ENCODE measurements at places on chromosomes 1 and 21.

DNA sequence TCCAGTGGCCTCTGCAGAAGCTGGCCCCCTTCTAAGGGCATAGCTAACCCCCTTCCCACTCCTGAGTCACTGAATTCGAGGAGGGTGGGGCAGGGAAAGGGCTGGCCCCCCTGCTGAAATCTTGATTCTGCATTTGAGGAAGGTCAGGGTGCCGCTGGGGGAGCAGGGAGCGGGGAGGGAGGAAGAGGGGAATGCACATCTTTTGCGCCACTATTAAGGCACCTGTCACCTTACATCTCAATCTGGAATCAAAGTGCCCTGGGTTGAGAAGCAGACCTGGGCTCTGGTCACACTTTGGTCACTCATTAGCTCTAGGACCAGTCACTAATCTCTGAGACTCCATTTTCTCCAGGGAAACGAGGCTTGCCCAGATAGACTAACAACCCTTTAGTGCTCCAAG is 62.0 kb downstream of the TOR1AIP2 start:
- no peak for DNase-seq

DNA sequence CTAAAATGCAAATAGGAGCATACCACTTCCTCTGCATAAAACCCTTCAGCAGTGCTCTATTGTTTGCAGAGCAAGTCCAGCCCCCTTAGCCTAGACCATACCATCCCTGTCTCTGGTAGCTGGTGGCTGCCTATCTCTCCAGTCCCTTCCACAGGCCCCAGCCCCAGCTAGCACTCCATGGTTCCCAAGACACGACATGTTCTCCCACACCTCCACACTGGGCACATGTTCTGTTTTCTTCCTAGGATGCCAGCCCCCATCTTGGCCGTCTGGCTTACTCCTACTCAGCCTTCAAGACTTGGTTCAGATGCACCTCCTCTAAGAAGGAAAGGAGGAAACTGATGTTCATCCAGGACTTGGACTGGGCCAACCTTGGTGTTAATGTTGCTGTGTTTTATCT is 108.4 kb downstream of the BEND5 start:
- no peak for DNase-seq

GRCh38 chr1:65084066-65084465 is 63.9 kb upstream of the AK4 start:
- DNase-seq = no peak

DNA sequence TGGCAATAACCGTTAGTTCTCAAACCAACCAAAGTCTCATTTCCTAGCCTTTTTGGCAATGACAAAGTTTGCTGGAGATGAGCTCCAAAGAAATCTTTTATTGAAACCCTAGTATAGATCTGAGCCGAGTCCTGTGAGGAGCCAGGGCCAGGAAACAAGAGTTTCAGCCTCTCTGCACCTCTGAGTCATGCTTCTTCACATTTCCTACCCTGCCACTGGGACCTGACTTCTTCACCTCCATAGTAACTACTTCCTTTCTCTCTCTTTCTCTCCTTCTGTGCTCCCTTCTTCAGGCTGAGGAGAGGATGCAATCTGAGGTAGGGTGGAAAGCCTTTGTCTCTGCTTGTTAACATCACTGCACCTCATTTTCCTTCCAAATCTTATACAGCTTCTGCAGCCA is 38.7 kb upstream of the IPO9 start:
- no peak for DNase-seq

DNA sequence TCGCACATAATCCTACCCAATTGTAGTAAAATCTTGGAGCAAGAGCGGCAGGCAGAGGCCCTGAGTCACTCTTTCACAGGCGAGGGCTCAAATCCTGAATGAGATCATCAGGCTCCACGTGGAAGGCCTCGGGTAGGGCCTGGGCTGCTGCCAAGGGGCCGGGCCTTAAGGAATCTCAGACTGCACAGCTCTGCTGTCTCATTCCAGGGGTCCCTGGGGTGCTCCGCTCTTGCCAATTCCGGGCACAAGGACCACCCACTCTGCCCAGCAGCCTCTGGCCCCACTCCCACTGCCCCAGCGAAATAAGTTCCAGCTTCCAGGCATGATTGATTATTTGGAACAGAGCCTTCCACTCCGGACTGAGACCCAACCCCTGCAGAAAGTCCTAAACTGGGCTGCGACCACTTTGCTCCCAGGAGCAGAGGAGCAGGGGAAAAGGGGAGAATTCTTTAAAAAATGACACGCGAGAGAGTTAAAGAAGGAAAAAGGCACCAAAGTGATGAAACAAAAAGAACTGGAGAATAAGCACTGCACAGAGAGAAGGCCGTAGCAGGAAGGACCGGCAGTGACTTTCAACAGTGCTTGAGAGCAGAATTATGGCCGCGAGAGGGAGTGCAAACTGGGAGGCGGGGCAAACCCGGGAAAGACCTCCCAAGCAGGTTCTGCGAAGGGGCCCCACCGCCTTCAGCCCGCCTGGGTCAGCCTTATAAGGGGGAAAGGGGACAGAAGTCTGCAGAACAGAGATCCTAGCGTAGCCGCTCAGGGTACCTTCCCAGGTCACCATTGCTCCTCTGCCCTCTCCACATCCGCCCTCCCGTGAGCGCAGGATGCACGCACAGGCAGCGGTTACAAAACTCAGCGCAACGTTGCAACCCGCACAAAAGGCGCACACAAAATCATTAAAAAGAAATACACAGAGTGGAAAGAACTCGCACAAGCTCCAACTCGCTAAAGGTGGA is 2.0 kb downstream of the ADAMTS1 start:
- no peak for DNase-seq

DNA sequence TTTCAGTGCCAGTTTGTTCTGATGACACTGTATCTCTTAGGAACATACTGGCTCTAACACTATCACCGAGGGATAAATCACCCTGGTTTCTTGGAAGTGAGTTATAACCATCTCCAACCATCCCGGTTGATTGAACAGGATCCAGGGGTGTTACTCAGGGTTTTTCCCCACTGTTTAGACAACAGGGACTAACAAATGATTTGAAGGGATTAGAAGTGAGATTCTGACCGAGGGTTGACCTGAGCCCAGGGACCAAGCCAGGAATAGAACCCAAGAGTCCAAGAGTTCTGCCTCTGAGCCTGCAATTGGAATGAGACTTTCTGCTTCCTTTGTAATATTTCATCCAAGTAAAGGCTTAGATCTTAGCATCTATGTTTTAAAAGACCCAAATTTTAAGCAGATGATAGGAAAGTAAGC is 154.0 kb downstream of the DHRS3 start:
- DNase-seq = no peak

DNA sequence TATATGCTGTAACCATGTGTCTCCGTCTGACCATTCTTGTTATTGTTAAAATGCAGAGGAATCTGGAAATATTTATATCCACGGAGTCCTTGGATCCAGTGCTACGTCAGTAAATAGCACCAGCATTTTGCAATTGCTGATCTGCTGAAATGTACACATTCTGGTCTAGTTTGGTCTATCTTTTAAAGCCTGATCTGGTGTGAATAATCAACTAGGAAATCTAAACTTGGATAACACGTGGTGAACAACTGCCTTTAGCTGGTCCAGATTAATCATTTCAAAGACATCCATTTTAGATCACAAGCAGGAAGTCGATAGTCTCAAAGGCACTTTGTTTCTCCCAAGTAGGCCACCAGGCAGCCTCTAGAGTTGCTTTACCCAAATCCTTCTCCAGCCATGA is 32.6 kb downstream of the PDPN start:
- DNase-seq = no peak

- DNase-seq = no peak
These were observed 105.3 kb downstream of the AJAP1 start for GRCh38 chr1:4759671-4760070.

- DNase-seq = peak; percentile 85
These were observed at the start of gene TSEN15 for GRCh38 chr1:184051485-184052193. Gene TSEN15 (plus strand): TSS chr1:184051730. CDS start chr1:184051756, 26 bp downstream.

- DNase-seq = no peak
These were observed 24.1 kb upstream of the A3GALT2 start for GRCh38 chr1:33344896-33345560.

- DNase-seq = no peak
These were observed 38.0 kb downstream of the ERG start for GRCh38 chr21:38460171-38460742.

DNA sequence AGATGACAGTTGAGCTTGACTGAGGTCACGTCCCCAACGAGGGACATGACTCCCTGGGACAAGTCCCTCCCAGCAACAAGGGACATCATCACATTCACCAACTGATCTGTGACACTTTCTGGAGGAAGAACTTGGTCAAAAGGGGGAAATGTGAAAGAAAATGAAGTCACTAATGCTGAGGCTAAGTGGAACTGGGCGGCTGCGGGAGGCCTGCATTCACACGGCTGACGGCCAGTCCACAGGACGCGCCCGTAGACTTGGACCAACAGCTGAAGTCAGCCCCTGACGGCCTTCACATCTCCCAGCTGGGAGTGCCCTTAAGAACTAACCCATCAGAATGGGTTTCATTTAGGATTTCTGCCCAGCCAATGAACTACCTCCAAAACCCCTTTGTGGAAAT is 26.6 kb downstream of the POFUT2 start:
- DNase-seq = no peak

All from NCI-H187 (cell line).